ENCODE measurements at places on chromosomes 2 and 18. TPM values are rescaled to one million over a fixed set of nuclear protein-coding genes. Genes with fewer than 3 reads are reported as not detected.

GRHL1 gene
- 0.64 TPM for polyA plus RNA-seq

DNA sequence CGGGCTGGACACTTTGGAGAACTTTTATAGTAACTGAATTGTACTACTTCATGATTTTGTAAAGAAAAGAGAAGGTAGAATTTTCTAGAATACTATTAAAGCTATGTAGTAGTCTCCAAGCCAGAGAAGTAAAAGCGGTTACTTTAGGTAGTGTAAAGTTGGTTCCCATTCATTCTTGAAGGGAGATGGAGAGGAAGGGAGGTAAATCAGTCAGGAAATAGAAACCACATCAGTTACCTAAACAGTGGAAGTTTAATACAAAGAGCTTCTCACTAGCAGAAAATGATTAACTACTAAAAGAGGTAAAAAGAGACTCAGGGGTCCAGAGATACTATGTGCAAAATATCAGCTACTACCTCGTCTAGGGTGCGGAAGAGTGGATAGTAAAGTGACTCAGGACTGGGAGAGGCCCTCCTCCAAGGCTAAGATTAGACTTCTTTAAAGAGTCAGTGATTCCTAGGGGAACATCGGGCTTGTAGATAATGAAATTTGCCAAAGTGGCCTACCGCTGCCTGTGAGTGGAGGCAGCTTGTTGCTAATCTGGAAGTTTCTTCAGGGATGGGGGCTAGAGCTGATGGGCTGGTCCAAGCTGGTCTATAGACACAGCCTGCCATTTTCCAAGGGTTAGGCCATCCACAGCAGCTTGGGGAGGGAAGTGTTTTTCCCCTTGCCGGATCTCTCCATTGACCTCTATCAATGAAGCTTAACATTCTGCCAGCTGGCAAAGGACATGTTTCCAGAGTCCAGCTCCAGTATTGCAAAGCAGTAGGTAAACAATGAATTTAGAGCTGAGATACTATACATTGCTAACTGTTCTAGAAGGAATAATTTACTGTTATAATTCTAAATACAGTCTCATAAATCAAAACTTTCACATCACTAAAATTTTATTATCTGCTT is 246.4 kb upstream of the BOD1L2 start:
- no peak for DNase-seq

- DNase-seq = no peak
These were observed at the start of gene KLF11 for GRCh38 chr2:10043256-10043905. Gene KLF11, plus strand, starts transcription at chr2:10043550. Its CDS starts 167 bp downstream, at chr2:10043717.

- DNase-seq = no peak
These were observed 217.1 kb downstream of the SLC4A3 start for GRCh38 chr2:219844401-219845091.

- no peak for DNase-seq
These were observed 17.1 kb upstream of the SNED1 start for GRCh38 chr2:240981280-240981679.

COA5 gene
- 27.4 TPM for polyA plus RNA-seq

DNA sequence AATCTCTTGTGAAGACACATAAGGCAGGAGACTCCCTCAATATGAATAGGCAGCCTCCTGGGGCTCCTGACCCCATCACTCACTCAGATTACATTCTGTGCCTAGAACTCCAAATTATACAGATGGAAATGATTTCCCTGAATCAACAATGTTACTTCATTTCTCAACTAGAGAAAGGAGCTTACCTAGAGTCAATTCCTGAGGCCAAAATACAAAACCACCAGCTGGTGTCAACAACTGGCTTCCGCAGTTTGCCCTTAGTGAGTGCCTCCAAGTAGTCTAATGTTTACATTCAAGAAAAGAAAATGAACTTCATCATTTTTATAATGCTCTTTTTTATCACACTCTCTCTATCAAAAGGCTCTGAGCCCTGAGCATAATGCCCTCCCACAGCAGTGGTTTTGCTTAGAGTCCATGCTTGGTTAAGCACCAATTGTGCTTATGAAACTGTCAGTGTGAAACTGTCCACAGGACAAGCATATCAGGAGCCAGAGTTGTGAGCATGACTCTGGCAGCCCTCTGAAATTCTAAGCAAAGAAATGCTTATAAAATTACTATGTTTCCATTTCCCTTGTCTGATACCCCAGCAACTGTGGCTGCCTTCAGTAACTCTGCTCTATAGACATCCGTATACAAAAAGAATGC is 305.7 kb upstream of the PKDCC start:
- no peak for DNase-seq

GRCh38 chr2:70301344-70302194 is at the start of gene FAM136A:
Gene FAM136A, minus strand, starts transcription at chr2:70302067. Its CDS starts 56 bp downstream, at chr2:70302011.
- peak; percentile 11 for DNase-seq

DNA sequence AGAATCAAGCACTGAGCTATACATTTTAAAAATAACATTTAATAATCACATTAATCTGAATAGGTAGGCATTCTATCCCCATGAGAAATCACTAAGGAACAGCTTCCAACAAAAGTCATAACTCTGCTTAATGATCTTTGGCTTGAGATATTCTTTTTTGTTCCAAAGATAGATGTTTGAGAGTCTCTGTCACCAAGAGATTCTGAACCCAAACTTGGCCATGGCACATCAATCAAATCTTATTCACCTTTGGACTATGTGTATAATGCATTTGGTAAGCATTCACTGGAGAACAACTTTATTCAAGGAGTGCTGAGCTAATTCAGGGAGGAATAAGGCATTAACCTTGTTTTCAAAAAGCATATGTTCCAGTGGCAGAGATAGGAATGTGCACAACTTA is 743.3 kb downstream of the SLC4A3 start:
- no peak for DNase-seq

DNA sequence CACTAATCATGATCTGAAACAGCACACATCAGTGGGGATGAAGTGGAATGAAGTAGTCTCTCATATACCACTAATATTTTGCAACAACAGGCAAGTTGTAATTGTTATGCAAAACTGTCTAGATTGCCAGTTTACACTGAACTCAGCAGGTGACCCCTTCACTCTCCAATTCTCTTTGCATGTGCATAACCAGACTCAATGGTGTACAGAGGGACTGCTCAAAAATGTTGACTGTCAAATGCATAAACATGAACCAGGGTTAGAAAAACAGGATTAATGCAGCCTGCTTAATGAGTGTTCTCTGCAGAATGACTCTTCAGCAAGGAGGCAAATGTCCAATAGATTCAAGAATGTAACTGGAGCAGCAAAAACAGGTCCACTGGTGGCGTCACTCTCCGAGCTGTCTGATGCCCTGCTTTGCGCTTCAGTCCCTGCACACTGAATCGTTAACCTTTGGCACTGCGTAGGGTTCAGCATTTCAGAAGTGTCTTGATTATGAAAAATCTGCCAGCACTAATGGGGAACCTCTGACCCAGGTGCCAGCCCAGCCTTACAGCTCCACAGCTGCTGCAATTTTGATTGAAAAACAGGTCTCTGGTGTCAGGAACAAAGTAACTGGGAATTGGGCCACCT is 209.3 kb downstream of the TDRD15 start:
- DNase-seq = no peak

STEAP3 gene
- polyA plus RNA-seq = 34.3 TPM

GRCh38 chr2:233821709-233822100 is 32.6 kb downstream of the HJURP start:
- no peak for DNase-seq

DNA sequence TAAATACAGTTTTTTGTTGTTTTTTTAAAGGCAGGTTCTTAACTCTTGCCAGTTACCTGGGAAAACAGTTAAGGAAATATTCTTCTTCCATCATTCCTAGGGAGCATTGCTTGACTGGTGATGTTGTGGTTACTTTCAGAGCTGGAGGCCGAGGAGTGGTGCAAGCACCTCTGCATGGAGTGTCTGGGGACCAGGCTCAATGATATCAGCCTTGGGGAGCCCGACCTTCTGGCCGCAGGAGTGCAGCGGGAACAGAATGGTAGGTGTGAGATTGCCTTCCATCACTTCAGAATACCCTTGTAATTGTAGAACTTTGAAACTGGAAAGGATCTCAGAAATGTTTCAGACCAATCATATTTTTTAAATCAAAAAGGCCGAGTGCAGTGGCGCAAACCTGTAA is 270.1 kb downstream of the CD226 start:
- DNase-seq = no peak

GRCh38 chr2:135532581-135532980 is 1.3 kb downstream of the R3HDM1 start:
- DNase-seq = no peak

GRCh38 chr2:144320491-144320890 is 199.4 kb downstream of the ZEB2 start:
- DNase-seq = no peak

TBC1D8 gene
- 2.5 TPM for polyA plus RNA-seq

DNA sequence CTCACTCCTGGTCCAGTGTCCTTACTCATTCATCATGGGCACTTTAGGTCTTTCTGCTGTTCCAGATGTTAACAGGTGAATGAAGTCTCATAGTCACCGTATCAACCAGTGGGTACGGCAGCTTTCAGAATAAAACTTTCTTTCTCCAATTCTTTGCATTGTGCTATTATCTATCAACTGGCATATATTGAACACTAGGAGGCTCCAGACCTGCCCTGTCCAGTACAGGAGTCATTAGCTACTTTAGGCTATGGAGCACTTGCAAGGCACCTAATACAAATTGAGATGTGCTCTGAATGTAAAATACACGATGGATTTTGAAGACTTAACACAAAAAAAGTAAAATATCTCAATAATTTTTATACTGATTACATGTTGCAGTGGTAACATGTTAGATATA is 43.2 kb upstream of the NEB start:
- DNase-seq = no peak

DCDC2C gene
- not detected for polyA plus RNA-seq

Data from AG04450 (cell line).